ENCODE measurements at places on chromosomes 2 and 18.

DNA sequence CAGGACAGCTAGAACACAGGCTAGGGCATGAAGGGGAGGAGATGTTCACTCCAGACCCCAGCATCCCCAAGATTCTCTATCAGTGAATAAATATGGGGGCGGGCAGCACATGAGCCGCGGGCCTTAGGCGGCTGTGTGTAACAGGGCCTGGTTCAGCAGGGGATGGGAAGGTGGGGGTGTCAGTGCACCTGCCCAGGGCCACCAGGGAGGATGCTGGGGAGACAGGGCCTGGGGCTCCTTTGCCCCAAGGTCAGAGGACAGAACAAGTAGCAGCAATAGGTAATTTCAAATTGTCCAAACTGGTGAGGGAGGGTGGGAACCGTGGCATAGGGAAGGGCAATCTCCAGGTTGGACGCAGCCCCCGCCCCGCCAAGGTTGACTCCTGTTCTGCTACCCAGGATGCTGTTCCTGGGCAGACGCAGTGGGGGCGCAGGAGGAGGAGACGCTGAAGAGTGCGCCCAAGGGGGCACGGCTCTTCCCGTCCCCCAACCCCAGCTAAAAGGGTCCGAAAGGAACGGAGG is 16.2 kb downstream of the CYP26B1 start:
- no peak for DNase-seq

- DNase-seq = no peak
These were observed 77.0 kb downstream of the PRKCE start for GRCh38 chr2:45728458-45728942.

DNA sequence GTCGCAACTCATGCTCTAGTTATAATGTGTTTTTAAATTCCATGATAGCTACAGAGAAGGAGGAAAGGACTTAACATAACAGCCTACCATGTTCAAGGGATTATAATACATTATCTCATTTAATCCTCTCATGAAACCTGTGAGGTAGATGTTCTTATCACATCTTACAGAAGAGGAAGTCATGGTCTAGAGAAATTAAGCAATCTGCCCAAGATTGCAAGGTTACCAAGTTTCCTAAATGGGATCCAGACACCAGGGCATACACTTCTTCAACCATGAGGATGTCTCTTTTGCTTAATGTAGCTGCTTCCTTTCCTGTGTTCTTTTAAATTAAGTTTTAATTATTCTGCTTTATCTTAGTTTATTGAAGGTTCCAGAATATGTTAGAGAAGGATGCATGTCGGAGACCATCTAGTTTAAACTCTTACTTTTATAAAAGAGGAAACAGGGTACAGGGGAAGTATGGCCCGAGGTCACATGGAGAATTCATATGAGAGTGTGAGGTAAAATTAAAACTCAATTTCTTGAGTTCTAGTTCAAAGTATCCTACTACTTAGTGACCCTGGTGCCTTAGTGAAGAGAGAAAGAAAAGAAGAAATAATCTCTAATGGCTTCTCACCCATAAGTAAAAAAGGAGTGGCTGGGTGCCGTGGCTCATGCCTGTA is 3.6 kb upstream of the IL1A start:
- DNase-seq = no peak

GRCh38 chr2:206836722-206837121 is 71.3 kb downstream of the FASTKD2 start:
- no peak for DNase-seq

GRCh38 chr18:58300867-58301266 is 256.8 kb downstream of the NEDD4L start:
- no peak for DNase-seq

DNA sequence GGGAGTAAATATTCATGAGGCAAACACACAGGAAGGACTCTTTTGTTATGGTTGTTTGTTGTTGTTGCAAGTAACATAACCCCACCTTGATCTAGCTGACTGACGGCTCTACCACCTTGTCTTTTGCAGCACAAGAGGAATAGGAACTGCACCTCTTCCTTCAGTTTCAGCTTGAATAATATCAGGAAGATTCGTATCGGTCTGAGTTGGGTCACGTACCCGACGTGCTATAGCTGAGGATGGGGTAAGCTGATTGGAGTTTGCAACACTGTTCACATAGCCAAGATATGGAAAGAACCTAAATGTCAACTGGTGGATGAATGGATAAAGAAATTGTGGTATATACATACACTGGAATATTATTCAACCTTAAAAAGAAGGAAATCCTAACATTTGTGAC is 14.5 kb upstream of the IL1RN start:
- DNase-seq = no peak

- no peak for DNase-seq
These were observed 86.1 kb downstream of the CACNB4 start for GRCh38 chr2:152012697-152013096.

DNA sequence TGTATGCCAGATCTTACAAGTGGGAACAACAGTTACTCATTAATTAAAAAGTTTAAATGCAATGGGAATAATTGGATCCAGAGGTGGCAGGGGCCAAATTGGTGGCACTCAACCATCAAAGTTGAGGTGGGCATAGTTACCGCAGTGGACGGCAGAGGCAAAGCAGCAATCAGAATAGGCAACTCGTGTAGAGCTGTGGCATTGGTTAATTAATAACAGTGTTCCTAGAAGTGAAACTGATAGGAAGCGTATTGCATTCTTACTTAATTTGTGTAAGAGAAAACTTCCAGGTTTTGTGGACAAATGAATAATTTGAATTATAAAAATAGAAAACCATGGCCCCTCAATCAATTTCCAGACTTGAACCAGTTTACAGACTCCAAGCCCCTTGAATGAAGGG is 1068.2 kb upstream of the ACVR2A start:
- no peak for DNase-seq

- DNase-seq = no peak
These were observed 210.5 kb downstream of the BCL2 start for GRCh38 chr18:63109022-63109421.

GRCh38 chr2:43898134-43898837 is 59.5 kb downstream of the ABCG8 start:
- DNase-seq = no peak
